OCI-M1 (cell line): ENCODE measurements at places on chromosomes 5 and 9.

DNA sequence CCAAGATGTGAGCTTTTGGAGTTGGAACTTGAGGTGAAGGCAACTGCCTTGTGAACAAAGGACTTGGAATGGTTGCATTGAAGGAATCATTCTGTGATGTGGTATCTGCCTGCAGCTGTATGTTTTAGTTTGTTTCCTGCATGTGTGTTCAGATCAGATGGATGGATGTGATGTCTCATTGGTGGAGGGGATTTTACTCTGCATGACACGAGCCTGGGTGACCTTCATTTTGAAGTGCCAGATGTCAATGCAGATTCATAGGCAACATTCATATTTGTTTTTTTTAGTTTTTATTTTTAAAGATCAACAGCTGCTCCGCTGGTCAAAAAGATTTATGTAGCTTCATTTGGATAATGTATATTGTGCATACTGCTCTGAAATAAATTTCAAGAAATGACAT lies 13.5 kb downstream of the FBXL7 start:
- no peak for DNase-seq

- no peak for DNase-seq
Observed at GRCh38 chr5:56667692-56668091, 147.7 kb upstream of the MAP3K1 start.

- DNase-seq, result peak; percentile 2
Observed at GRCh38 chr5:157222506-157223230, 42.0 kb downstream of the ITK start.

- DNase-seq, result no peak
Observed at GRCh38 chr9:18549772-18550171, 75.8 kb downstream of the ADAMTSL1 start.

DNA sequence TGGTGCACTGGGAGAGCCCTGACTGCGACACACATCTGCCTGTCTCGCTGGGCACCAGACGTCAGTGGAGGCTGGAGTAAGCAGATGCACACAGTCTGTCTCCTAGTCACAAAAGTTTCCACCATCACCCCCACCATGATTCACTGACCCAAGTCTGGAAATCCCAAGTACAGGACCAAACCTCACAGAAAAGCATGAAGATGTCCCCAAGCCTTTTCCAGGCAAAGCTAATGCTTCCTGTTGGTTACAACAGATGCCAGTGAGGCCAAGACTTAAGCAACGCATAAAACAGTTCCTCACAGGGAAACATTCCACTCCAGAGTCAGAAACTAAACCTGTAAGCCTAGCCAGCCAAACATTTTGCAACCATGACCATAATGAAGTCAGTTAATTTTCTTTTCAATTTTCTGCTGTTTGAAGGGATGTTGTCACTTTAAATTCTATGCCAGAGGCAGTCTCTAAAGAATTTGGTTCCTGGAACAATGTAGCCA lies 259.3 kb upstream of the SLC30A5 start:
- DNase-seq, result no peak

DNA sequence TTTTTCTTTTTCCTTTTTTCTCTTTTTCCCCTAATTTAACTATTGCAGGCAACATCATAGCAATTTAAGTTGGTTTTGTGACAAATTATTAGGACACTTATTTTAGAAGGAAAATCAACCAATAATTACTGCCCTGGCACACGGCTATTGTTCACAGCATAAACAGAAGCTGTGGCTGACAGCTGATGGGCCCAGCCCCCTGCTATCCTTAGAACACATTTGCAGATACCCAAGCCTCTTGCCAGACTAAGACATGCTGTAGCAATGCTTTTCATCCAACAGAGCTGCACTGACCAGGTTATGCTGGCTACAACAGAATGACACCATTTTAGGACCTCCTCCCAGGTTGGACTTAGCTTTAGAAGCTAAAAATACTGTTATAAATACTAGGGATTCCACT lies 852.7 kb upstream of the DMAC1 start:
- DNase-seq, result no peak

DNA sequence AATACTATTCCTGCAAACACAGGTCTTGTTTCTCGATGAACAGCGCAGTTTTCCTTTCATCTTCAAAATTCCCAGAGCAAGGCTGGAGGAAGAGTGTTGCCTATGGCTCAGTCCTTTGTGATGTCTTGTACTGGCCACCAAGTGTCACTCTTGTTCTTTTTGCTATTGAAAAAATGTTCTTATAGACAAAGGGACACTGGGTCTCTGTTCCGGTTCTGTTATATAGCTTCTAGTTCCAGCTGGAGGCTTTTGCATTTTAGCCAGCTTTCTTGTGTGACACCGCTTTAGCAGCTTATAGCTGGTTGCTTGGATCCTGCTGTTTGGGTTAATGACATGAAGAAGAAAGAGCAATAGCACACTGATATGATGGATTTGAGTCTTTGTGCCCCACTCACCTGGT lies 343.7 kb upstream of the KCNN2 start:
- no peak for DNase-seq

- DNase-seq, result no peak
Observed at GRCh38 chr5:169906745-169907649, 73.3 kb downstream of the INSYN2B start.

DNA sequence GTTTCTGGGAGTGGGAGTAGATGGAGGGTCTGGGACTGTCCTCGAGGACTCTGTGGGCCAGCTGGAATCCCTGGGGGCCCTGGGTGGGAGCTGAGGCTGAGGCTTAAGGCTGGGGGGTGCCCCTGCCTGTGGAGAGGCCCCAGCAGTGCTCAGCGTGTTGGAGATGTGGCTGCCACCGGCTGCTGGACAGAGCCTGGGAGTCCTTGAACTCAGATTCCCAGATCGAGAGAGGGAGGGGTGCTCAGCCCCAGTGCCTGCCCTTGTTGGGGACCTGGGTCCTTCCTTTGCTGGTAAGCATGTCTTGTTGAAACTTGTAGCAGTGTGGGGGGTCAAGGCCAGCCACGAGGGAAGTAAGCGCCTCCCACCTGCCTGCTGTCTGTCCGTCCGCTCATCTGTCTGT lies 10.7 kb downstream of the RXRA start:
- DNase-seq, result no peak

- no peak for DNase-seq
Observed at GRCh38 chr5:172648013-172648381, 6.9 kb downstream of the NEURL1B start.

DNA sequence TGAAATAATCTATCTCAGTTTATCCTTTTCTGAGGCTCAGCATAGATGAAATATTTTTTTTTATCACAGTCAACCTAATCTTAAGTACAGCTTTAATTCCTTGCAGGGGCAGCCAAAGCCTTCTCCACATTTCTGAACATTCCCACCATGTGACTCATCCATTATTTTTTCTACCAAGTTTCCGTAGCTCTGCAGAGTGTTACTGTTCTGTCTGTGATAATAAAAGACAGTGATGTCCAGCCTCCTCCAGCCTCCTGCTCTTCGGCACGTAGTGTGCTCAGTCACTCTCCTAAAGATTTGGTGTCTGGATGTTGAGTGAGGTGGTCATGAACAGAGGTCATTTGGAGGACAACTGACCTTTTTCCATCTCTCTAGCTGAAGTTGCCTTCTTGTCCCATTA lies 338.1 kb upstream of the ADAMTS16 start:
- DNase-seq, result no peak

DNA sequence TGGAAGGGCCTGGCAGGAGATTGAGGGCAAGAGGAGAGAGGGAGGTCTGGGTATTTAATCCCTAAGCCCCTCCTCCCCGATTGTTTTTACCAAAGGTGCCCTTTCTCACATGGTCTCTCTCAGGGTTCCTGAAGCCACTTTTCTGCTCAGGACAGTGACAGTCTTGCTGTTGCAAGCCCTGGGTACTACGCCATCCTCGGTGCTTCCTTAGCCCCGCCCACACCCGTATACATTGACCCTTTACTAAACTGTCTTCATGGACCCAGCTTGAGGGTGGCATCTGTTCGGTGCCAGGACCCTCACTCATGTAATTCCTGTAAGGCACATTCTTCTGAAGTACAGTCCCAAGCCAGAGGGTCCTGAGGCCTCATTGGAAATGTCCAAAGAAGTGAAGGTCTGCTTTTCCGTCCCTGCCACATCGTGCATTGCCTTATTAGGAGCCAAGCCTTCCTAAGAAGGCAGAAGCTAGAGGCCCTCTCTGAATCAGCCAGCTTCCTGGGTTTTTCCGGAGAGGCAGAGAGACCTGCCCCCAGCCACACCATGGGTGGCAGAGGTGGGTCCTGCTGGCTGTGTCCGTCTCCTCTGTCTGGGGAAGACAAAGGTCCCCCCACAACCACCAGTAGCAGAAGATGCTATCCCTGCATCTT lies 1.9 kb upstream of the SH3PXD2B start:
- no peak for DNase-seq

- DNase-seq, result no peak
Observed at GRCh38 chr5:167853421-167853820, 438.0 kb upstream of the WWC1 start.

DNA sequence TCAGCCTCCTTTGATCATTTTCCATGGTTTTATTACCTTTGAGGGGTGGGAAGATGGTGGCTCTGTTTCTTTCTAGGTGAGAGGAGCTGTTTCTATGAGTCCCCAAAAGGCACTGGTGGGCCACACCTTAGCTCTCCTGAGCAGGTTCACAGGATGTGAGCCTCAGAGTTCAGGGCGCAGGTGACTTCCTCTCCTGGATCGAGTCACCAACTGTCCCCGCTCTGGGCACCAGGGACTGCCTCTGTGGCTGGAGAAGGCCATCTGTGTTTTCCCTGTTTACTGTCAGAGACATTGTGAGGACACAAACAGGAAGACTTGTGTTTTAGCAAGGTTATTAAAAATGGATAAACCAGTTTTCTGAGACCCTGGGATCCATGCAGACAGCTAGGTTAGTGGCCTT lies 68.5 kb downstream of the IL31RA start:
- no peak for DNase-seq
